Activated CD8-positive, alpha-beta T cell treated with anti-CD3 and anti-CD28 coated beads, Interleukin-2, amount 10 ng/mL, durations not matched to agents 7 days and 5 days (primary cell): ENCODE measurements at places on chromosomes 12 and 14.
A peak's percentile ranks its signal among the peaks of the same experiment; 100 is the strongest.

DNA sequence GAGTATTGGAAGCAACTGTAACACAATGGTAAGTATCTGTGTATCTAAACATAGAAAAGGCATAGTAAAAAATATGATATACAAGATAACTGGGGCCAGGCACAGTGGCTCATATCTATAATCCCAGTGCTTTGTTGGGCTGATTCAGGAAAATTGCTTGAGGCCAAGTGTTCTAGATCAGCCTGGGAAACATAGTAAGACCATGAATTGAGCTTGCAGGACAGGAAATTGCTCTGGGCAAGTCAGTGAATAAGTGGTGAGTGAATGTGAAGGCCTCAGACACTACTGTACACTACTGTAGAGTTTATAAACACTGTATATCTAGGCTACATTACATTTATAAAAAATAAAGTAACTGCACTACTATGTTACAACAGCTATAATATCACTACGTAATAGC, 75.2 kb downstream of the GPR135 start:
- no peak for DNase-seq

- peak; percentile 33 for DNase-seq
Measured at GRCh38 chr14:93025055-93025454, 90.7 kb downstream of the ITPK1 start.

DNA sequence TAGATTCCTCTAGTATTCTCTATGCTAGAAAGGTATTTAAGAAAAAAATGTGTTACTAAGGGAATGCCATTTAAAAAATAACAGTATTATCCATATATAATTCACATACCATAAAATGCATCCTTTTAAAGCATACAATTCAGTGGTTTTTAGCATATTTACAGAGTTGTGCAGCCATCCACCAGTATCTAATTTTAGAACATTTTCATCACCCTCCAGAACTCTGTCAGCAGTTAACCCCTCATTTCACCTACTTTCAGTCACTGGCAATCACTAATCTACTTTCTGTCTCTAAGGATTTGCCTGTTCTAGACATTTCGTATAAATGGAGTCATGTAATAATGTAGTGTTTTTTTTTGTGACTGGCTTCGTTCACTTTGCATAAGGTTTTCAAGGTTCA, 33.4 kb downstream of the TBC1D15 start:
- no peak for DNase-seq

DNA sequence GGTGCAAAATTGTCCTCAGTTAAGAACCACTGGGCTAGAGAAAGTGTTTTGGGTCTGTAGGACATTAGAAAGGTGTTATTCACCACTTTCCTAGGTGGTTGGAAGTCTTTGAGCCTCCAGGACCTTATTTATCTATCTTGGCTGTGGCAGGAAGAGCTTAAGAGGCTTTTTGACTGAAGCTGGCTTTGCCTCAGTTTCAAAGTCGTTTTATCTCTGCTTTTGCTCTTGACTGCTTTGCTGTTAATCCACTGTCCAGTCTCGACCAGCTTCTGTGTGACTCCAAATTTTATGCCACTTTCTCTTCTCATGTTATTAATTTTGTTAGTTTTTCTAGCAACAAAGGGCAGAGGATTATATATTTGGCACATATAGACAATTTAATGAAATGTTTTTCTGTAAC, 60.3 kb downstream of the PPHLN1 start:
- no peak for DNase-seq

GRCh38 chr12:121580959-121581685, at the start of gene KDM2B:
KDM2B (minus strand) TSS chr12:121581023; CDS start chr12:121580911, 112 bp downstream.
- DNase-seq, result peak; percentile 44

DNA sequence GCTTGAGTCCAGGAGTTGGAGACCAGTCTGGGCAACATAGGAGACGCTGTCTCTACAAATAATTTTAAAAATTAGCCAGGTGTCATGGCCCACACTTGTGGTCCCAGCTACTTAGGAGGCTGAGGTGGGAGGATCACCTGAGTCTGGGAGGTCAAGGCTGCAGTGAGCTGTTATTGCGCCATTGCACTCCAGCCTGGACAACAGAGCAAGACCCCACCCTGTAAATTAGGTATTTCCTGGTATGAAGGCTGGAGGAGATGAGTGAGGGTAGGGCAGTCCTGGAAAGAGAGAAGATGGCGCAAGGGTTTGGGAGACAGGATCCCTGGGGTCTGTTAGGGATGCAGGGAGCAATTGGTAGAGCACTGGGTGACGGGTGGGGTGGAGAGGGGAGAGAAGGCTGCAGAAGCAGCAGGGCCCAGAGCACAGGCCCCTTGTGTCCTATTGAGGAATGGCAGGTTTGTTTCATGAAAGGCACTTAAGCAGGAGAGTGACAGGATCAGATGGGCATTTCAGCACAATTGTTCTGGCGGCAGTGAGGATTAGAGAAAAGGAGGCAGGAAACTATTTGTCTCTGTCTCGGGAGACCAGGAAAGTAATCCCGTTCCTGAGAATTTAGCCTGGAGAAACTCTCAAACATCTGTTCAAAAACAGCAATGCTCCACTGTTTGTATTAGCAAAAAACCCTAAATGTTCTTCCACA, 47.2 kb upstream of the KTN1 start:
- no peak for DNase-seq

- no peak for DNase-seq
Measured at GRCh38 chr12:111907740-111908139, 65.7 kb downstream of the MAPKAPK5 start.

GRCh38 chr12:83933615-83934014, 979.0 kb downstream of the SLC6A15 start:
- DNase-seq, result no peak

- DNase-seq, result no peak
Measured at GRCh38 chr12:122107261-122107660, 28.7 kb downstream of the MLXIP start.

- DNase-seq, result peak; percentile 79
Measured at GRCh38 chr12:124939079-124939420, 24.6 kb upstream of the UBC start.

DNA sequence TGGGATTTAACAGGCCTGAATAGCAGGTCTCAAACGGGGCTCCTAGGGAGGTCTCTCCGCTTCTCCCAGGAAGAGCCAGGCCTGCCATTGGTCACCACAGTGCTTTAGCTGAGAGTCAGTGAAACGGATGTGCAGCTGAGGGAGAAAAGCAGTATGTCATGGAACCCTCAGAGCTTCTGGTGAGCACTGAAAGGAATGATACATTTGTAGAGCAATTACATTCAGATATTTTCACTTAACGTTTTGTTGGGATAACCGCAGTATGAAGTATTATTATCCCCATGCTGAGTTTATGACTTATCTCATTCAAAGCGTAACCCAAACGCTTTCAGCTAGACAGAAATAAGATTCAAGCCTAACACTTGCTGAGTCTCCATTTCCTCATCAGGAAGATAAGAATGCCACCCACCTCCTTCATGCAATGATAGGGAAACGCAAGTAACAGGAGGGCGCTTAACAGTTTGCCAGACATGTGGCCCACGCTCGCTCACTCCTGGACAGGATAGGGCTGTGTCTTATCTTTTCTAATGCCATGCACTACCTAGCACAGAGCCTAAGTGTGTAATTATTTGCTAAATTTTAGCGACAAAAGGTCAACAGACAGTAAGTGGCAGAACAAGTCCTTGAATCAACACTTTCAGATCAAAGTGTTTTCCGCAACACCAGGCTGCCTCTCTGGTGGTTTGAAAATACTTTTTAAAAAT, 28.2 kb downstream of the DAD1 start:
- no peak for DNase-seq

DNA sequence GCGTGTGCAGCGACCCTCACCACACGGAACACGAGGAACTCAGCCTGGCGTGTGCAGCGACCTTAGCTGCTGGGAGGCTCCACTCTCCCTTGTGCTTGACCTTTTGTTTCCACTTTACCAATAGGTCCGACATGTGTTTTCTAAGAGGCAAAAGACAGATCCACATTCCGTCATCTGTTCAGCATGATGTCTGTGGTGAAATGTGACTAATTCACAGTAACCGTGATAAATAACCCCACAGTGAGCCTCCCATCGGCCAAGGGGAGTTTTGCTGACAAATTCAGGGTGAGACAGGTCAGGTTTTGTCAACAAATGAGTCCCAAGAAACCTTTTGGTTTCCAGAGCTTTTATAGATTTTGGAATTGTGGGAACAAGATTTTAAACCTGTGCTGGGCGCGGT, 55.9 kb downstream of the MOK start:
- DNase-seq, result no peak

- DNase-seq, result no peak
Measured at GRCh38 chr14:55052269-55052930, 953 bp downstream of the MAPK1IP1L start.

DNA sequence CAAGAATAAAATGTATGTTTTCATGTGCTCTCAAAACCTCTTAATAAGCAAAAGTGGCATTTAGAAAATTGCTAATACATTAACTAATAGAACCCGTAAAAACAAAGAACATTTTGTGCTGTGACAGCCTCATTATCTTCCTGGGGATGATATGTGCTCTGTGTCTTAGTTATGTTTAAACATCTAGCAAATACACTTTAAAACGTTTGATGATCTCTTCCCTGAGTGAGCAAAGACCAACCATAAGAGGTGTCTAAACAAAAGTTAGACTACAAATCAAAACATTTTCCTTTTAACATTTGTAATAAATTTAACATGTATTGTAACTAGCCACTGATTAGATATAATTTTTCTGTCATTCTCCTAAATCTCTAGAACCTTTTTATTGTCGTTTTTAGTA, 95.8 kb downstream of the SOX5 start:
- no peak for DNase-seq

- DNase-seq, result no peak
Measured at GRCh38 chr12:71161591-71161990, 3.8 kb upstream of the TSPAN8 start.

DNA sequence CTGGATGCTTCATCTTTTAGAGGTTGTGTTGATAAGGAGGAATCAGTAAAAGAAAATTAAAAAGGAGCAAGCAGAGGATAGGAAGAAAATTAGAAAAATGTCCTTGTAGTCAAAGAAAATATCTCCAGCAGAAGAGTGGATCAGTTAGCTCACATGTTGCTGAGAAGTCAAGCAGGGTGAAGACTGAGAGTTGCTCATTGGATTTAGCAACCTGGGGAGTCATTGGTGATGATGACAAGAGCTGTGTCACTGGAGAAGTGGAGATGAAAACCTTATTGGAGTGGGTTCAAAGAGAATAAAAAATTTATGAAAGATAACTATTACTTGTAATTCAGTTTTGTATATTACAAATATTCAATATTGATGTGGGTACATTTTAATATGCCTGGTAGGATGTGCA, 9.8 kb downstream of the FRMD6 start:
- no peak for DNase-seq

DNA sequence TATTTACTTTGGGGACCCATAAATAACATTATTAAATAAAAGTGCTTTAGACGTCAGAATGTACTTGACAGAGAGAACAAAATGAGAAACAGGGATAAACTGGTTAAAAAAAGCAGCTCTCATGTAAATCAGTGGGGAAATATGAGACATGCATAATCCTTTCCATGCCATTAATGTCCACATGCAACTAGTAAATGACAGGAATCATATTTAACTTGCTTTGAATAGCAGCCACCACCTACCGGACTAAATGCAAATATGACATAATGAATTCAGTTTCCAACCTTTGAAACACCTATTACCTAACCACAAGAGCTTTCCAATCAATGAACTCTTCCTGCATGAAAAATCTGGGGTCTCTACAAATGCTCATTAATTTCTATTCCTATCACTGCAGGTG, 19.6 kb downstream of the FGD6 start:
- no peak for DNase-seq

DNA sequence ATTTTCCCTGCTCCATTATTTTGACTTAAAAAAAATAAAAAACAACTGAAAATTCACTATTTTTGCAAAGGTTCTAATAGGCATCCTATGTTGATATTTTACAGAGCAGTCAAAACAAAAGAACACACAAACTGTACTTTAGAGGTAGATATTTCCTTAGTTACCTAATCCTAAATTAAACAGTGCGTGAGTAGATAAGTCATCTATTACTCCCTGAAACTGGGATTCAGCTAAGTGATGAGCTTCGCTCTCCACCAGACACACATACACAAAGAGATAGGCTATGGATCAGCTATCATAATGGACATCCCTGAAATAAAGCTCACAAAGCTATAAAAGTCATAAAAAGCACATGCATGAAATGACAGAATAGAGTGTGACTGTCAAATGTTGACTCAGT, 398.7 kb downstream of the SOX5 start:
- DNase-seq, result no peak

DNA sequence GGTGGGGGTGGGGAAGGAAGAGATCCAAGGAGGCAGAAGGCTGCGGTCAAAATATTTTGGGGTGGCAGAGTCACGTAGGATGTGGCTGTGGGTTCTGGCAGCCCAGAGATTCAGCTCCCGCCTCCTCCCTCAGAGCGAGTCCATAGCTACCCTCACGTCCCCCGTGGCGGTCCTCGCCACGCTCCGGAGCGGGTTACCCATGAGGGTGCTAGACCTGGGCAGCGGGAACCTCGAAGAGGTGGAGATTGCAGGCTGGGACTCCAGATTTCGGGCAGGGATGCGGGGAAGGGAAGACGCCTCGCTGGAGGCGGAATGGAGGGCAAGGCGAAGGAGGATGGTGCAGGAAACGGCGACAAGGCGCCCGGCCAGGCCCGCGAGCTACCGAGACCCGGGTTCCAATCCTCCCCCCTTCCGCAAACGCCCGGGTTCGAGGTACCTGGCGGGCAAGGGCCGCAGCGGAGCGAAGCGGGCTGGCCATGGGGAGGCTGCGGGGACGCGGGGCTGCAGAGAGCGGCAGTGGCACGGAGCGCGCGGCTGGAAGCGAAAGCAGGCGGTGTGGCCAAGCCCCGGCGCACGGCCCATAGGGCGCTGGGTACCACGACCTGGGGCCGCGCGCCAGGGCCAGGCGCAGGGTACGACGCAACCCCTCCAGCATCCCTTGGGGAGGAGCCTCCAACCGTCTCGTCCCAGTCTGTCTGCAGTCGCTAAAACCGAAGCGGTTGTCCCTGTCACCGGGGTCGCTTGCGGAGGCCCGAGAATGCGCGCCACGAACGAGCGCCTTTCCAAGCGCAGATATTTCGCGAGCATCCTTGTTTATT, 46.2 kb downstream of the BCAT1 start:
- peak; percentile 70 for DNase-seq

- DNase-seq, result peak; percentile 77
Measured at GRCh38 chr12:114662512-114663177, 21.3 kb downstream of the TBX3 start.

- DNase-seq, result no peak
Measured at GRCh38 chr14:73709904-73710469, 4.2 kb downstream of the PNMA1 start.

GRCh38 chr14:76846331-76847047, 20.3 kb downstream of the LRRC74A start:
- DNase-seq, result no peak
